ENCODE measurements at places on chromosomes 6 and 20.

GRCh38 chr20:58692579-58693225 lies at the start of gene NPEPL1:
Gene NPEPL1, plus strand, starts transcription at chr20:58692800. Its CDS starts 101 bp downstream, at chr20:58692901.
- DNase-seq: peak; percentile 12

GRCh38 chr6:14612016-14612980 lies 494.7 kb downstream of the CD83 start:
- no peak for DNase-seq

GRCh38 chr20:51404297-51405060 lies 138.0 kb downstream of the NFATC2 start:
- DNase-seq: no peak

DNA sequence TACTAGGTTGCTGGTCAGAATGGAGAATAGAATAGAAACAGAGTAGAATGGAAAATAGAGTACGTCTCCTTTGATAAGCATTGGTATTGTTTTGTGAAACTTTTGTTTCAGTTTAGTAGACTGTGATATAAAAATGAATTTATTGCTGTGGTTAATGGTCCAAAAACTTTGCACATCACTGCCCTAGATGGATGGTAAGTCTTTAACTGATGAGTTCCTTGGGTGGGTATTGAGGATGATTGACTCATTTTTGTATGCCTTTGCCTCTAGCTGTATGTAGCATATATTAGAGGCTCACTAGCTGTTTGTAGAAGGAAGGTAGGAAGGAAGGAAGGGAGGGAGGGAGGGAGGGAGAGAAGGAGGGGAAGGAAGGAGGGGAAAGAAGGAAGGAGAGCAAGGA lies 48.3 kb downstream of the ZDHHC14 start:
- DNase-seq: no peak

- DNase-seq: no peak
These were observed 151.4 kb upstream of the LAMA2 start for GRCh38 chr6:128731249-128732165.

DNA sequence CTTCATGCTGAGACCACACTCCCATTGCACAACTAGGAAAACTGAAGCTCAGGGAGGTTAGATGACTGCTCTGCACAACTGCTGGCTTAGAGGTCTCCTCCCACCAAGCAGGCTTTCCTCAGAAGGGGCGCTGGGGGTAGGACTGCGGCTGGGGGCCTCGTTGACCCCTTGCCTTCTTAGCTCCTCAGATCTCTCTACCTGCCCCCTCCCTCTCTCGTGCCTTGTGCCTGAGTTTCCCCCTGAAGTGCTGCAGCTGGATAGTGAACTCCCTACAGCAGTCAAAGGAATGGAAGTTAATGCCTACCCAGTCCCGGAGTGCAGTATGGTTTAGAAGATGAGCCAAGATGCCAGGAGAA lies 149.8 kb downstream of the GRM4 start:
- DNase-seq: no peak

DNA sequence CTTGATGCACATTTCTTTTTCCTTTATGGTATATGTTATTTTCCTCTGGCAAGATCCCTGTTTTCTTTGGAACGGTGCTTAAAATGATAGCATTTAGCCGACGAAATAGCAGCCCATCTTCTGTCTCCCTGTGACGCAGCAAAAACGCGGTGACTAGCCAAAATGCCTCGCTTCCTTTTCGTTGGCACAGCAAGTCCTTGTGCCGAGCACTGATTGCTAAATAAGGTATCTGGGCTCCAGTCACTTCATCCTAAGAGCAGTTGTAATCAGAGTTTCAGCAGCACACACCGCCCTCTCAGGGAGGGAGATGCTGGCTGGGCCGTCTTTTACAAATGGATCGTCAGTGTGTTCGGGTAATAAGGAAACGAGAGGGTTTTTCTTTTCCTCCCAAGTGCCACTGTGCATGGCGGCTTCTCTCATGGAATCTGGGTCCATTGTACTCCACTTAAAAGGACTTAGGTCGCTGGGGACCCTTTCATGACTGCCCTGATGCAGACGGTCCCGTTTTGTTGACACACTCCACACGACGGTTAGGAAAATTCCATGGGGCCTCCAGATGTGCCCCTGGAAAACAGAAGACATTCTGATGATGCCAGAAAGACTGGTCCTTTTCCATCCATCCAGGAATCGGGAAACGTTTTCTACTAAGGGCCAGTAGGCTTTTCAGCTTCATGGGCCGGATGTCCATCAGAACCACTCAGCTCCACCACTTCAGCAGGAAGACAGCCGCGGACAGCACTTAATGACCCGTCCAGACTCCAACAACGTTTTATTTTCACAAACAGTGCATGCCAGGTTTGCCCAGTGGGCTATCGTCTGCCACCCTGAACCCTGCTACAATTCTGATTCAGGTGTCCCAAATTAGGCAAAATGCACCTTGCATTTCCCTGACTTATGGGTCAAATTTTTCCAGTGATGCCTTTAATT lies 185.5 kb downstream of the CDH4 start:
- DNase-seq: no peak

GRCh38 chr6:32442243-32442667 lies 2.6 kb downstream of the HLA-DRA start:
- DNase-seq: no peak

- no peak for DNase-seq
These were observed 96.5 kb downstream of the SNAP25 start for GRCh38 chr20:10315138-10315537.

DNA sequence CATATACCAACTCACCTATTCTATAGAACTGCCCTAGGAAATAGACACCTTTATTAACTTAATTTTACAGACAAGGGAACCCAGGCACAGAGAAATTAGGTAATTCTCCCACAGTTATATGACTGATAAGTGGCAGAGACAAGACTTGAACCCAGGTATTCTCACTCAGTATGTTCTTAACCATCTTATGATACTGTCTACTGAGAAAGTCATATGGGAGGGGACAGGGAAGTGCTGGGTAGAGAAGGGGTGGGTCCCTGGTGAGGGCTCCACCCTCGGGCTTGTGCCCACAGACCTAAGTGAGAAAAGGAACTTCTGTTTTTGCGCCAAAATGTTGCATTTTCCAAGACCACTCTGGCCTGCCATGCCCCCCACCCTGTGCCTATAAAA lies 123.5 kb downstream of the RNF144B start:
- DNase-seq: no peak

GRCh38 chr6:55276745-55277530 lies 50.3 kb upstream of the GFRAL start:
- DNase-seq: no peak

DNA sequence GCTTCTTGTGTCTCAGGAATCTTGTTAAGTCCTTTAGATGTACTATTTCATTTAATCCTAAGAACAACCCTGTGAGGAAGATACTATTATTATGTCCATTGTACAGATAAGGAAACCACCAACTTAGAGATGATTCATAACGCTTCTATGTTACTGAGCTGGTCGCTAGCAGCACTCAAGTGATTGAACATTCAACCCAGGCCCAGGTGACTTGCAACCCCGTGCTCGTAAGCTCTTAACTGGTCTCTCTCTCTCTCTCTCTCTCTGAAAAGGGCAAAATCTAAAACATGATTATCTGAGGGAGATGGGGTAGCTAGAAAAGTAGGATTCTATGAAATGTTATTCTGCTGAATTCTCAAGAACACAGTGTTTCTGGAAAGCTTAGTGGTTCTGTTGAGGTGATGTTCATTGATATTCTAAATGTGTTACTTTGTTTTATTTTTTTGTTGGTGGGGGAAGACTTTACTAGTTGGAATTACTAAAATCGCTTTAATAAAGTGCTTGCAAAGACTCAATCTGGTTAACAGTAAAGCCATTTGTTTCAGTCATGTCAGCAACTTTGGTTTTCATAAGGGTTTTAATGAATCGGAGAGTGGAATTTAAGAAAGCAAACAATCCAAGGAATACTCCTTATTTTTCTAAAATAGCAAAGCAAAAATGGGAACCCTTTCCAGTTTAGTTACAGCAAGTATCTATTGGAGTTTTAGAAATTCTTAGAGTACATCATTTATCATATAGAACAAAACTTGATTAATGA lies 265.0 kb upstream of the TAB2 start:
- DNase-seq: no peak

DNA sequence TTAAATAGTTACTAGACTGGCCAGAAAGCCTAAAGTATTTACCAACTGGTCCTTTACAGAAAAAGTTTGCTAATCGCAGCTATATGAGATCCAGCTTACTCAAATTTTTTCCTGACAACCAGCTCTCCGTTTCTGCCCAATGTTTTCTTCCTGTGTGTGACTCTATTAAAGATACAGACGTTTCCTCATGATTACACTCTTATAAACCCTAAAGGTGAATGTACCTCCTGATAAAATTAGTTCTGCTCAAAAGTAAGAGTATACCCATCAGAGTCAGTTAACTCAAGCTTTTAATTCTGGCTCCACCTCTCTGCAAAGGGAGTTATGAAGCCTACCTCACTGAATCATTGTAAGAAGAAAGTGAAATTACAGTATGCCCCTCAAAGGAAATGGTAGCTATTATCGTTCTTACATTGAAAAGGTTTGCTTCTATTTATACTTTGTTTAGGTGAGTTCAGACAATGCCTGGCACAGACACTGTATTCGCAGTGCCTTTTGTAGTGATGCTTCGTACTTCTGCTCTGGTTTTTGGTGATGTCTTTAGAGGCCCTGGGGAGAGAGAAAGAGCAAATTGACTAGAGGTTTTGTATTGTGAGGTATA lies 10.2 kb upstream of the MROH8 start:
- no peak for DNase-seq

DNA sequence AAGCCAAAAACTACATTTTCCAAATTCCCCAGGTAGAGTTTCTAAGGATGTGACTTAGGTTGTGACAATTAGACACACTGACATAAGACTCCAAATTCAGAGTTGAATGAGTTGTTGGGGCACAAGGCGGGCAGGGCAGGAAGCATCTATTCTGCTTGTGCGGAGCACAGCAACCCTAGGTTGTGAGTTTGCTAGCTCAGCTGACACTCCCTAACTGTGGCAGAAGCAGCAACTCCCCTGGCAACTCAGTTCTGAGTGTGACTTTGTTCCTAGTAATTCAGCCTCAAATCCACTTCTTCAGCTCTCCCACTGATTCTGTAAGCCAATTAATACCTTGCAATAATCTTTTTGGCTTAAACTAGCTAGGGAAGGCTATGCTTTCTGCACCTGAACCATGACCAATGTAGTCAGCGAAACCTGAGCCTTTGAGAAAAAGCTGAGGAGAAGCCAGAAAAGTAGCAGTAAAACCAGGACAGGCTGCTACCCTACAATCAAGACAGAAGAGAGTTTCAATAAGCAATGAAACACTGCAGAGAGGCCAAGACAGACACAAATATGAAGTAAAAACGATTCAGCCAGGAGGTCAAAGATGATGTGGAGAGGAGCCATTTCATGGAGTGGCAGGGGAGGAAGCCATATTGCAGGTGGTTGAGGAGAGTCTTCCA lies 30.0 kb upstream of the PAQR8 start:
- no peak for DNase-seq

GRCh38 chr6:42704251-42704936 lies 18.0 kb downstream of the PRPH2 start:
- DNase-seq: no peak

DNA sequence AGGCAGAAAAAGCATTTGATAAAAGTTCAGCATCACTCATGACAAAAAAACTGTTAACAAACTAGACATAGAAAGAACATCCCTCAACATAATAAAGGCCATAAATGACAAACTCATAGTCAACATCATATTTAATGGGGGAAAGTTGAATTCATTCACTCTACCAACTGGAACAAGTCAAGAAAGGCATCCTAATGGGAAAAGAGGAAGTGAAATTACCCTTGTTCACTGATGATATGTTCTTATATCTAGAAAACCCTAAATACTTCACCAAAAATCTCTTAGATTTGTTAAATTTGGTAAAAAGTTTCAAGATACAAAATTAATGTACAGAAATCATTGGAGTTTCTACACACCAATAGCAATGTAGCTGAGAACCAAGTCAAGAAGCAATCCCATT lies 48.9 kb downstream of the GGTLC1 start:
- DNase-seq: no peak

DNA sequence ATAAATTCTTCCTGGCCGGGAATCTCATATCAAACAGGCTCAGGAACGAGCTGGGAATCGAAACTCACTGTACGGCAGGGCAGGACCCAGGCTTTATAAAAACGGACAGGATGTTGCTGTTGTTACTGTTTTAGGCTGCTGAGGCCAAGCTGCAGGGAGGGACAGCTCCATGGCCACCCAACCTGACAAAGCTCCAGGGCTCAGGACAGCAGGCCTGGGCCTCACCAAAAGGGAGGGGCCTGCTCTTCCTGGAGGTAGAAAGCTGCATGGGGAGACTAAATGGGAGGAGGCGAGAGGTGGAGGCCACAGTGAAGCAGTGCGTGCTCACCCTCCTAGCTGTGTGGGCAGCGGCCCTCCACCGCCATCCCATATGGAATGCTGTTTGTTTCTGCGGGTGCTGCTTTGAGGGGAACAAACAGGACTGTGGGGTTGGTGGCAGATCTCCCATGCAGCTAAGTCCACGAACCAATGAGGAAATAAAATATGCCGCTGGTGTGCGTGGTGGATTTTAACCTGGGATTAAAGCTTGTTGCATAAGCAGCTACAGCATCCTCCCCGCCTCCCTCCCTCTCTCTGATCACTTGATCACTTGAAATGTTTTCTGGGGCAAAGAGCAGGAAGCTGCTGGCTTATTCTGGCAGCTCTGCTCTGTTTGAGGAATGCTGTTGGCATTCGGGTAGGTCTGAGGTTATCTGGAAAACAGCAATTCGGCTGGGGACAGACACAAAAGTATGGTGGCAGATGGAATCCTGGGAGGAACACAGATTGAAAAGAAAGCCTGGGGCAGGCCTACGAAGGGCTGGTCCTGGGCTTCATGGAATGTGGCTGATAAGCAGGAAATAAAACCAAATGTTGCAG lies 2.4 kb upstream of the ZMYND8 start:
- DNase-seq: no peak

DNA sequence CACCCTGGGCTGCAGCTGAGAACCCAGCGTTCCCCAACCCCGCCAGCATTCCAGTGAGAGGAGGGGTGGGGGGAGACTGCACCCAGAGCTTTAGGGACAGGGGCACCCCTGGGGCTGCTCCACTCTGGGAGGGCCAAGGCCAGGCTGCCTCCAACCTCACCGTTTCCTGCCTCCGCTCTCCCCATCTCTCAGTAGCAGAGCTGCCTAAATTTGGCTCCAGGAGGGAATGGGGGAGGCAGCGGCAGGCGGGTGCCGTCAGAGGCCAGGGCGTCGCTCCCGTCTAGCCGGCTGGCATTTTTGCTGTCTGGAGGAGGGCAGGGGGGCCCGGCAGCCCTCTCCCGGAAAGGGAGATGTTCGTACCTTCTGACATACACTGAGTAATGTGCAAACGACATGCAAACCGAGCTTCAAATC lies 46.6 kb downstream of the NOL4L start:
- DNase-seq: peak; percentile 42

Data from bone marrow (tissue), 2 donors.